NCI-H460 (cell line): ENCODE measurements at places on chromosomes 16 and 17. TPM values are rescaled to one million over a fixed set of nuclear protein-coding genes. Genes with fewer than 3 reads are reported as not detected.

The DOC2B gene
- 30.6 and 31.4 TPM in 2 replicates for total RNA-seq

The CFAP97D1 gene
- total RNA-seq = 0.09 TPM in 1 of 2 replicates, not detected in the other

The GRB7 gene
- total RNA-seq = 1.7 TPM in 2 replicates

The CLEC19A gene
- 0.30 TPM in 1 of 2 replicates, not detected in the other for total RNA-seq

The CMTM1 gene
- total RNA-seq = 1.7 and 3.2 TPM in 2 replicates

The NAE1 gene
- total RNA-seq = 206 and 212 TPM in 2 replicates

The LGALS9B gene
- total RNA-seq = 1.8 and 1.9 TPM in 2 replicates

The SPN gene
- total RNA-seq = not detected in 2 replicates

The KRTAP16-1 gene
- not detected in 2 replicates for total RNA-seq

The CDH8 gene
- not detected in 2 replicates for total RNA-seq

The SHBG gene
- total RNA-seq = 0.10 TPM in 1 of 2 replicates, not detected in the other

The CMTM2 gene
- not detected in 2 replicates for total RNA-seq

The CCL17 gene
- not detected in 2 replicates for total RNA-seq
